Ecto neural progenitor cell (in vitro differentiated cells): ENCODE measurements at places on chromosomes 1 and 21.

GRCh38 chr1:1929639-1930545 is 10.8 kb upstream of the TMEM52 start:
- peak; percentile 43 for DNase-seq

- no peak for DNase-seq
Observed at GRCh38 chr1:164664127-164664526, 105.1 kb downstream of the PBX1 start.

DNA sequence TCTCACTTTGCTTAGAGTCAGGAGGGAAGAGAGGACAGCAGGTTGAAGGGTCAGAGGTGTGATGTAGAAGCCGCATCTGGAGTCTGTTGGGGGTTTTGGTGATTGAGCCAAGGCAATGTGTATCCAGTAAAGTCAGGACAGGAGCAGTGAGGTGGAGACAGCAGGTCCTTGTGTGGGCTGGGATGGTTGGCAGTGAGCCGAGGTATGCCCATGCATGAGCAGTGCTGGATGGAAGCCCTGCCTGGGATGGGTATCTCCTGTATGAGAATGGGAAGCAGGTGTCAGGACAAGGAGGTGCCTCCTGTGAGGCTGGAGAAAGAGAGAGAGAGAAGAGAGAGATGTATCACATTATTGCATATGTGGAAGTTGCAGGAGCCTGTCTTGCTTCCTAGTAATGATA is 90.0 kb downstream of the OBSCN start:
- no peak for DNase-seq

- no peak for DNase-seq
Observed at GRCh38 chr1:39901464-39901713, 328 bp downstream of the MYCL start.

DNA sequence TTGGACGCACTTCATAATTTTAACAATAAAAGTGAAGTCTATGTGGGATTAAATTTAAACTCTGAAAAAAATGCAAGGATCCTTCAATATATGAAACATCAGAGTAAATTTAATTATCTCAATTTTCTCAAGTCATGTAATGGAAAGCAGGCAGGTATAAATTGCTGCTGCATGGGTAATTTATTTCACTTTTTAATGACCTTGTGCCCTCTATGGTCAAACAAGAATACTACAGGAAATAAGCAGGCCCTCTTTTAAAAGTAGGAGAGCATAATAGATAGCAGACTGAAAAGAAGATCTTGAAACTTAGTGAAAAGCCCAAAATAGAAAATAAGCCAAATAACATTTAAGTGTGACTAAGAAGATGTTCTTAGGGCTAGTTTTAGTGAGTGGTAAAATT is 22.9 kb downstream of the BCAS2 start:
- DNase-seq = no peak
